MCF 10A (cell line): ENCODE measurements at places on chromosomes 1 and 21.

- peak; percentile 90 for DNase-seq
Measured at GRCh38 chr1:234647758-234648157, 37.8 kb upstream of the IRF2BP2 start.

DNA sequence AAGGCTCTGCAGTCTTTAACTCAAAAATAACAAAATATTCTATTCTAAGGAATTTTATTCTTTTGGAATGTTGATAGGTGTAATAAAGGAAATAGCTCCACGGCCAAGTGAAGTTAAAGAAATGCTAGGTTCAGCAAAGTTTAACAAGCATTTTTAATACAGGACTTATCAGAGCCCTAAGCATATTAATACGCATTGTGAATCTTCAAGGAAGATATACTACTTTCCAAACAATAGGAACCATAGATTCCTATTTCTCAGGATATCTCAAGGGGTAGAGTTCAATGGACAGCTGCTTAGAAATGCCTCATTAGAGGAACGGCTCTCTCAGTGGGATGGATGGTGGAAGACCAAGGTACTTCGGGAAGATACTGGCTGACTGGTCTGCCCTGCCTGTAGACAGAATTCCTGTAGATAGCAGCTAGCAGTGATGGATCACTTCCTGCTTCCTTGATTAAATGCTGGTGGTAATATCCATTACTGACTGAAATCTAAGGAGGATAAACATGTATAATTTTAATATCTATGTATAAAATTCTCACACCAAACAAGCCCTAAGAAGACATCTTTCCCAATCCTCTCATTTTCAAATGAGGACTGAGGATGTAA, 8.1 kb upstream of the LRRC8C start:
- DNase-seq: no peak

GRCh38 chr21:46459356-46460112, 843 bp downstream of the DIP2A start:
- peak; percentile 37 for DNase-seq

DNA sequence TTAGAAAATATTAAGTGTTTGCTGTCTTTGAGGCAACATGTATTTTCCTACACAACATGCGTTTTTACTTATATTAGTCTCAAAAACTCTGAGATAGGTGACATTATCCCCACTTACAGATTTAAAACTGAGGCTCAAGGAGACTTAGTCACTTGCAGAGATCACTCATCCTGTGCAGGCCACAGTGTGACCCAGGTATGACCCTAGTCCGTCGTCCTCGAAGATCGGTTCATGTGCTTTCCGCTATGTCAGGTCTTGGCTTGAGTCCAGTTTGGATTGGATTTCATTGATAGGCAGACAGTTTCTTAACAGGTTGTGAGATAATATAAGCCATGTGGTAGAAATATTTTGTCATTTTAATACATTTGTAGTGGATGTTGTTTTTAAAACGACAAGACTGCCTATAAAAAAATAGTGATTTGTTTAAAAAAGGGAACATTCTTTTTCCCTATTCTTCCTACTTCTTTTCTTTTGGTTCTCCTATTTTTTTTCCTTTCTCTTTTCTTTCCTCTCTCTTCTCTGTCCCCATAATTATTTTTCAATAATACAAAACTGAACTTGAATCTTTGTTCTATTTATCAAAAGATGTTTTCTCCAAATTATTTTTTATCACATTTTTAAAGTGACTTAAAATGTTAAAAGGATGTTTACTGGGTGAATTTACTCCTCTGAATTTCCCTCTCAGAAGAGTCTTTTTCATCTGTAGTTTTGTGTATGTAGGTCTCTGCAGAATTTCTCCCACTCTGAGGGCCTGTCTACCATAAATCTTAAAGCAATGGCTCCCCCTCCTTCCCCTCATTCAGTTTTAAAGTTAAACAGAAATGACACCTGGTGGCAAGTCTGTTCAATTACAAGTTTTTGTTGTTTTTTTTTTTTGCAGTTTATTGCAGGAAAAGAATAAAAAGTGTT, 81.8 kb downstream of the PHTF1 start:
- DNase-seq: peak; percentile 52

DNA sequence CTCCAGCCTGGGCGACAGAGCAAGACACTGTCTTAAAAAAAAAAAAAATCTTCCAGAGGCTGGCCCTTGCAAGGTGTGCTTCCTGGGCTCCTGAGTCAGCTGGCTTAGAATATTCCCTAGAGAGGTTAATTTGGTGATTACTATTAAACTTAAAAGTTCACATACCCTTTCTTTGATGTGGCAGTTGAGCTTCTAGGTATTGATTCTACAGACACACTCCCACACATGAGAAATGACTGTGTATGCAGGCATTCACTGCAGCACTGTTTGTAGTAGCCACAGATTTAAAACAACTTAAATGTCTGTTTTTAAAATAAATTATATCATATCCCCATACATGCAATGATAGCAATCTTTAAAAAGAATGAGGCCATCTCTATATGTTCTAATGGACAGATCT, 93.4 kb downstream of the GDAP2 start:
- DNase-seq: no peak

DNA sequence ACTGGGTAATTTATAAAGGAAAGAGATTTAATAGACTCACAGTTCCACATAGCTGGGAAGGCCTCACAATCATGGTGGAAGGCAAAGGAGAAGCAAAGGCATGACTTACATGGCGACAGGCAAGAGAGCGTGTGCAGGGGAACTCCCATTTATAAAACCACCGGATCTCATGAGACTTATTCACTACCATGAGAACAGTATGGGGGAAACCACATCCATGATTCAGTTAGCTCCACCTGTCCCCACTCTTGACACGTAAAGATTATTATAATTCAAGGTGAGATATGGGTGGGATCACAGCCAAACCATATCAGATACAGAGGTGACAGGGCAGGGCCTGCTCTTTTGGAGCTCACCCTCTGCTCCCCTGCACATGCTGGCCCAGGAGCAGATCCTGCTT, 31.4 kb upstream of the TMEM61 start:
- DNase-seq: no peak

- peak; percentile 93 for DNase-seq
Measured at GRCh38 chr1:16145662-16146278, 10.1 kb downstream of the EPHA2 start.

DNA sequence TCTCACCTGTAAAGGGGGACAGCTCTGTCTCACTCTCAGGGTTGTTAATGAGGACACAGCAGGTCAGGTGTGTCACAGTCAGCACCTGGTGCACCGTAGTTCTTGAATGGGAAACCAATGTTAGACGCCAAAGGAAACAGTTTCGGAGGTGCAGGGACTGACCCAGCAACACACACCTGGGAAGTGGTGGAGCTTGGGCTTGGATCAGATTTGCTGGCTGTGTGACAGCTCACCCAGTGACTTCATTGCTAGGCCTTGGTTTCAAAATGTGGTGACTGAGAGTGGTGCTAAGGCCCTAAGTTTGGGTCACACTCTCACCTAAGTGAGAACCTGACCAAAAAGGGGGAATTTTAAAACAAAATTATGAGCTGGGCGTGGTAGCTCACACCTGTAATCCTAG, 34.9 kb downstream of the ALPL start:
- DNase-seq: no peak
